Daoy (cell line): ENCODE measurements at places on chromosomes 12 and 14. TPM values are rescaled to one million over a fixed set of nuclear protein-coding genes. Genes with fewer than 3 reads are reported as not detected.

DNA sequence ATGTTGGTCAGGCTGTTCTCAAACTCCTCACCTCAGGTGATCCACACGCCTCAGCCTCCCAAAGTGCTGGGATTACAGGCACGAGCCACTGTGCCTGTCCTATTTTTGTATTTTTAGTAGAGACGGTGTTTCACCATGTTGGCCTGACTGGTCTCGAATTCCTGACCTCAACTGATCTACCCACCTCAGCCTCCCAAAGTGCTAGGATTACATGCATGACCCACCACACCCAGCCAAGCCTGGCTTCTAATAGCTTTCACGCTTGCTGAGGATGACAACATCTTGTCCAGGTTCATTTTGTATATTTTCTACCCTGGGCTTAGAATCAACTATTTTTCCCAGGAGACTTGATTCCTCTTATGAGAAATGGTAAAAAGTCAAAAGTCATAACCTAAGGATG lies 64.7 kb downstream of the WASHC3 start:
- DNase-seq, result no peak

- DNase-seq, result no peak
These were observed 1.7 kb upstream of the NKX2-8 start for GRCh38 chr14:36583893-36584811.

DNA sequence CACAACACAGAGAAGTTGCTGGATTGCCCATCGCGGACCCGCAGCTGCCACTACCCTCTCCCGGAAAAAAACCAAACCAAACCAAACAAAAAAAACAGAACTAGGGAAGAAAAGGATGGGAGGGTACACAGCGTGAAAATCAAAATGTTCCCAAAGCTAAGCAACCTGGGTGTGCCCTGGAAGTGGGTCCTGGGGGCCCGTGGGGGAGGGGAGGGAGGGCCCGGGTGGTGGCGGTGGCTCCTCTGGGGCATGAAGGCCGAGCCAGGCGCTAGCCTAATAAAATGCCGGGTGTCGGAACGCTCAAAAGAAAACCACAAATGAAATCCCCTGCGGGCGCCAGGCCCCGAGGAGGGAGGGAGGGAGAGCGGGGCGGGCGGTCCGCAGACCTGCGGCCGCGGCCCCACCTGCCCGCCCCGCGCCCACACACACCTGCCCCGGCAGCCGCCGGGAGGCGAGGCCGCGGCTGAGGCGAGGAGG lies 787 bp downstream of the HECTD4 start:
- peak; percentile 16 for DNase-seq

GRCh38 chr12:21413369-21414277 lies 23.8 kb upstream of the PYROXD1 start:
- no peak for DNase-seq

GRCh38 chr12:124442772-124443445 lies 124.5 kb downstream of the NCOR2 start:
- no peak for DNase-seq

Gene KITLG
- 22.6 and 24.1 TPM in 2 replicates for total RNA-seq

Gene NAB2
- total RNA-seq, result 39.4 and 47.5 TPM in 2 replicates

- no peak for DNase-seq
These were observed 28.1 kb downstream of the TCHP start for GRCh38 chr12:109928058-109928656.

DNA sequence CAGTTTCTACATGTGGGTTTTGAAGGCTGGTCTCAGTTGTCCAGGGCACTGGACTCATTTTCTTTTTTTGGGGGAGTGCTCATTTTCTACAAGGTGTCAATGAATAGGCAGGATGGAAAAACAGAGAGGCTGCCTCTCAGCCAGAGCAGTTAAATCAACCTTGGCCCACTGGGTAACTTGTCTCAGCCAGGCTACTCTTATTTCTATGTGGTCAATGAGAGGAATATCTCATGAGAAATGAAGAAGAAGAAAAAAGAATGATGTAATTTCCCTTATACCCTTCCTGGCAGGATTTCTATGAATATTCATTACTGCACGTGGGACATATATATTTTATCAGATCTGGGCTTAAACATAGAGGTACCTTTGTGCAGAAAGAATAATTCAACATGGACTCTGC lies 155.2 kb upstream of the E2F7 start:
- peak; percentile 39 for DNase-seq

- no peak for DNase-seq
These were observed 30.4 kb upstream of the SIX1 start for GRCh38 chr14:60679566-60680258.

GRCh38 chr12:83827193-83827592 lies 1085.4 kb downstream of the SLC6A15 start:
- no peak for DNase-seq

Gene SERPINA10
- not detected in 2 replicates for total RNA-seq

DNA sequence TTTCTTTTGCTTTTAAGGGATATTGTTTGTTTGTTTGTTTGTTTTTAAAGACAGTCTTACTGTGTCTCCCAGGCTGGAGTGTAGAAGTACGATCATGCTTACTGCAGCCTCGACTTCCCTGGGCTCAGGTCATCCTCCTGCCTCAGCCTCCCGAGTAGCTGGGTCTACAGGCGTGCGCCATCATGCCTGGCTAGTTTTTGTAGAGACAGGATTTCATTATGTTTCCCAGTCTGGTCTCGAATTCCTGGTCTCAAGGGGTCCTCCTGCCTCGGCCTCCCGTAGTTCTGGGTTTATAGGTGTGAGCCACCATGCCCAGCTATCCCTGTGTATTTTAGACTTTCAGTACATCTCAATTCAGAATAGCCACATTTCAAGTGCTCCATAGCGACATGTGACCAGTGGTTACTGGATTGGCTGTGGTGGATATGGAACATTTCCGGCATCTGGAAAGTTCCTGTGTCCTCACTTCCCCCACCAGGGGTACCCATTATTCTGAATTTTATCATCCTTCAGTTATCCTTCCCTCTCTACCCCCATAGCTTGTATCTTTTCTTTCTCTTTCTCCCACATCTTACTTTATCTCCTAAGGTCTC lies 61.1 kb downstream of the HRK start:
- no peak for DNase-seq

Gene TTC7B
- 21.3 and 33.2 TPM in 2 replicates for total RNA-seq

- no peak for DNase-seq
These were observed 13.1 kb upstream of the CIPC start for GRCh38 chr14:77084985-77085384.

- DNase-seq, result no peak
These were observed 378.4 kb downstream of the CCDC91 start for GRCh38 chr12:28568704-28569103.

DNA sequence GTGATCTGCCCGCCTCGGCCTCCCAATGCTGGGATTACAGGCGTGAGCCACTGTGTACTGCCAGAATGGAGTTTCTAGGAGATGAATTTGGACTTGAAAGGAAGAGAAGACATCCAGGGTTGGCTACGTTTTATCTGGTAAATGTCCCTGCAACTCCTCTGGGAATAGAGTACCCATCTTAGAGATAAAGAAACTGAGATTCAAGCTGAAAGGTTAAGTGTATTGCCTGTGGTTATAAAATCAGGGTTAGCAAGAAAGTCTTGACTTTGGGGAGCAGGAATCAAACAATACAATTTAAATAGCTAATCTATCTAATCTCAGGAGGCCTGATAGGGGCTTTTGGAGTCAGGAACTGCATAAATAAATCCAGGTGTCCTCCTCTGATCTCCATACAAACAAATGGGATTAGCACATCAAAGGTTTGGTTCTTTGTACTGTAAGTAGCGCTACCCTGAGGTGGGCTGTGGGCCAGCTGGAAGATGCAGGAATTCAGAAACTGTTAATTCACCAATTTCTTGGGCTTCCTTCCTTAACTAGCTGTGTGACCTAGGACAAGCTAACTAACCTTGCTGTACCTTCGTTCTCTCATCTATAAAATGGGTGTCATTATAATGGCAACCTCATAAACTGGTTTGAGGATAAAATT lies 45.1 kb downstream of the TBX3 start:
- DNase-seq, result no peak

- DNase-seq, result no peak
These were observed 326.0 kb downstream of the RAD51B start for GRCh38 chr14:68145539-68145938.

DNA sequence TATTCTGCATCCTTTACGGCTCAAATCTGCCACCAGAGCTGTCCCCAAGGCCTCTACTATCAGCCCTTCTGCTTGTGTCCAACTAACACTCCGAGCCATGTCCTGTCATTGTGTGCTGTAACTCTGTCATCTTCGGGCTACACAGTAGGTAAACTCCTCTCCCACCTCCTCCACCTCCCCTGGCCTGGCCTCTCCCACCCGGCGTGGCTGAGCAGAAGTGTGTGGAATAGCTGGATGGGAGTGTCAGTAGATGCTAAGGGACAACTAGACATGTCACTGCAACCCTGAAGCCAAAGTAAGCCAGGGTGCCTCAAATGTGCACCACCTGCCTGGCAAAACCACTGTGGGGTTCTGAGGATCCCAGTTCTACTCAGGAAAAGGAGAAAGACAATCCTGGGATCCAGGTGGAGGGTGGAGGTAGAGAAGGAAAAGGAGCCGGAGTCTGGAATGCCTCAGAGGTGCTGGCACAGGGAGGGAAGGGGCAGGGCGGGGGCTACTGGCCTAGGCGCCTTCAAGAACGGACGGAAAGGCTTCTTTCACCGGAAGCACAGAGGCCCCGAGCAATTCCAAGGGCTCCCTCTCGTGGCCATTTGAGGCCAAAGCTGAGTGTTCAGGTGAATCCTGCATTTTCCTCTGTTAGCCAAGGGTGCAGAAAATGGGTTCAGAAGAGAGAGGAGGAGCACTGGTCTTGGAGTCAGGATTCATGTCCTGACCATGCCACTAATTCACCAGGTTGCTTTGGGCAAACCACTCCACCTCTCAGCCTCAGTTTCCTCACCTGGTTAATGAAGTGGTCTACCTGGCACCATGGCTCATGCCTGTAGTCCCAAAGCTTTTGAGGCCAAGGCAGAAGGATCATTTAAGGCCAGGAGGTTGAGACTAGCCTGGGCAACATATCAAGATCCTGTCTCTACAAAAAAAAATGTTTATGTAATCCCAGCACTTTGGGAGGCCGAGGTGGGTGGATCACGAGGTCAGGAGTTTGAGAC lies 20.5 kb upstream of the FAM181A start:
- DNase-seq, result peak; percentile 80

- no peak for DNase-seq
These were observed 11.0 kb upstream of the ANKLE2 start for GRCh38 chr12:132772606-132773005.

Gene GPR84
- total RNA-seq, result not detected in 2 replicates

DNA sequence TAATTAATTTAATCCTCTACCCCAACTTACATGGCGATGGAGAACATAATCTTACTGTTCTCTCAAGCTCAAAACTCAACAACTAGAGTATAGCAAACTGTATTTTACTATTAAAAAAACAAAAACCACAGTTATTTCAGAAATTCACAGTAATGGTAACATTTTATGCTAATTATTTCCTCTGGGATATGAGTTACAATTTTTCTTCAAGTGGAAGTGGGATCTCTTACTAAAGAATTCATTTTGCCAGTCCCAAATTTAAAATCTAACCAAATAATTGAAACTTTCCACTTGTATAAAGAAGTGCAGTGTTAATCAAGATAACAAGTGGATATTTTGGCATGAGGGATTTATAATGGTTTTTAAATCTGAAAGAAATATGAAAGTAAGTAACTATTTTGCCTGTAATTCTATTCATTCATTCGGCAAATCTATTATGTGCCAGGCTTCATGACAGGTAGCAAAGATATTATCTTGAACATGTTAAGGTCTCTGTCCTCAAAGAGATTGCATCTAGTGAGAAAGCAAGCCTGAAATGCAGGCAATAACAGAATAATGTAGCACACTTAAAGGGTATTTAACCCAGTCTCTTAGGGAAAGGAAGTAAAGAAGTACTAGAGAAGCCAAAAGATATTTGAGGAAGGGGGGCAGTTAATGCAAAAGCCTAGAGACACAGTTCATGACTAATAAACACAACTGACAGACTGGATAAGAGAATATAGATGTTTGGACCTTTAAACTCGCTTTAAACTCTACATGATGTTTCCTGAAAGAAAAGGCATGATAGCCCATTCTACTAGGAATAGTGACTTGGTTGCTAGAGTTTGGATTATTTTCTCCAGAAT lies 44.0 kb downstream of the TAOK3 start:
- no peak for DNase-seq

- no peak for DNase-seq
These were observed 39.8 kb downstream of the TBK1 start for GRCh38 chr12:64491718-64492117.

DNA sequence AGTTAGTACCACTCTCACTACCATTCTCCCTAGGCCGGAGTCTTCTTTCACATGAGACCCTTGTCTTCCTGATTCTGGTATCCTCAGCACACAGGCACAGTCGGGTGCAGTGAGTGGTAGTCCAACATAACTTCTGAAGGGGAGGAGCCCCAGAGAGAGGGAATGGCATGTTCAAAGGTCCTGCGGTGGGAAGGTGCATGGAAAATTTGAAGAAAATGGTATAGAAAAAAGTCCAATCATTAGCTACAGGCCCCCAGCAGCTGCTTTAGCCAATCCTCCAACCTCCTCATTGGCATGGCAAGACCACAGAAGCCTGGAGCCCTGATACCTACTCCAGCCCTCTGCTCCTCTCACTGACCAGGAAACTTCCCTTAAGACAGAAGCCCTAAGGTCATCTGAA lies 96.6 kb downstream of the ZFP36L1 start:
- no peak for DNase-seq

Gene KCNC2
- not detected in 2 replicates for total RNA-seq

DNA sequence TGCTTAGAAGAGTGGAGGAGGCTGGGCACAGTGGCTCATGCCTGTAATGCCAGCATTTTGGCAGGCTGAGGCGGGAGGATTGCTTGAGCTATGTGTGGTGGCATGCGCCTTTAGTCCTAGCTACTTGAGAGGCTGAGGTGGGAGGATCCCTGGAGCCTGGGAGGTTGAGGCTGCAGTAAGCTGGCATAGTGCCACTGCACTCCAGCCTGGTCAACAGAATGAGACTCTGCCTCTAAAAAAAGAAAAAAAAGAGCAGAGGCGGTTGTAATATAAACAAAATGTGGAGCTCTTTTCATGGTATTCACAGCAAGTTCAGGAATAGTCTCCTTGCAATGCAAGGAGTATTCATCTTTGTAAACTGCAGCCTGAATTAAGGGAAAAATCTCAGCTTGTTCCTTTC lies 27.2 kb downstream of the ARID2 start:
- DNase-seq, result no peak

DNA sequence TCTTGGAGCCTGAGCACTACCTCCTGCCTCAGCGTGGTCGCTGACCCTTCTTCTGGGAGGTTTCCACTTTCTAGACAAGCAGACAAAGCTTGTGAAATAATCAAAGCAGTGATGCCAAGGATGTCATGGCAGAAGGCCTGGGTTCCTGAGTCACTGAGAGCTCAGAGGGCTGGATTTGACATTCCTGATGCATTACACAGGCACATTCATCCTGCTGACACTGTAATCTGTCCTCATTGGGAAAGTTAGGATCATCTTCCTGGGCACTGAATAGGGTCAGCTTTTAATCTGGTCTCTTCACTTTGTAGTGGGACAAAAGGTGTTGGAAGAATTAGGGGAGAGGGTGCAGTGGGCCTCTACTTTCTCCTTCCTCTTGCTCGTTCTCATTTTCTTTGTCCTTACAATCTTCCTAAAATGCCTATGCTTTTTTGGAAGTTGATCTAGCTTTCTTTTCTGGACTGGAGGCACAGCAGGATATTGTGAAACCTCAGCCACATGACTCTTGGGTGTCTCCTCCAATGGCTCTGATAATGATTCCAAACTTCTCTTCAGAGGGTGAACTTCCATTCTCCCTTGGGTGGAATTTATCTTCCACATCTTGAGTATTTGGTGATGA lies 29.6 kb downstream of the EEA1 start:
- peak; percentile 94 for DNase-seq

Gene PPP1R1A
- total RNA-seq, result not detected in 2 replicates

GRCh38 chr12:22578328-22578727 lies 34.0 kb upstream of the C2CD5 start:
- no peak for DNase-seq

- no peak for DNase-seq
These were observed 119.8 kb upstream of the SFSWAP start for GRCh38 chr12:131591136-131591535.

GRCh38 chr12:32069071-32069470 lies 37.6 kb upstream of the BICD1 start:
- DNase-seq, result peak; percentile 10
